Epithelial cell of esophagus (primary cell): ENCODE measurements at places on chromosomes 3 and 15.

DNA sequence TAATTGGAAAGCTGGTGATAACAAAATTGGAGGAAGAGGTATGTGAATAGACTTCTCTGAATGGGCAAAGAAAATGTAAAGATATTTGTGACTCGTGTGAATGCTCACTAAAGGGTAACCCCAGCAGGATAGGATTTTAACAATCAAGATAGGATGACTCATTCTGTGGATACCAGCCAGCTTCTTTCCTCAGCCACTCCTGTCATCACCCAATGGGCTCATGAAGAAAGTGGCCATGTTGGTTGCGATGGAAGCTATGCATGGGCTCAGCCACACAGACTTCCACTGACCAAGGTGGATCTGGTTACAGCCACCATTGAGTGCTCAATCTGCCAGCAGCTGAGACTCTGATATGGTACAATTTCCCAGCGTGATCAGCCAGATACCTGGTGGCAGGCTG lies 40.9 kb downstream of the STRIT1 start:
- DNase-seq: peak; percentile 72

DNA sequence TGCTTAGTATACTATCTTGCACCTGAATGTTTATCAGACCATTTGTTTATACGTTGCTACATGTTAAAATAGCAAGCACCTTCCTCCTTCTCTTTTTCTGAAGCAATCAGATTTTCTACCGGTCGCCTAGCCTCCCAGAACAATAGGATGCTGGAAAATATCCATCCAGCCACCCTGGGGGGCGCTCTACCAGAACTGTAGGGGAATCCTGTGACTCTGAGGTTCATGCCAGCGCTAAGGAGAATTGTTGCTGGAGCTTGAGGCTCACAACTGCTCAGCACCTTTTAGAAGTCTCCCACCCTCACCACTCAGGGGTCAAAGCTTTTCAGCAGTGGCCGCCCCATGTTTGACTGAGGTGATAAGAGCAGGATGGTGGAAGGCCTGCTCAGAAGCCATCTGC lies 27.5 kb downstream of the SQOR start:
- DNase-seq: no peak

DNA sequence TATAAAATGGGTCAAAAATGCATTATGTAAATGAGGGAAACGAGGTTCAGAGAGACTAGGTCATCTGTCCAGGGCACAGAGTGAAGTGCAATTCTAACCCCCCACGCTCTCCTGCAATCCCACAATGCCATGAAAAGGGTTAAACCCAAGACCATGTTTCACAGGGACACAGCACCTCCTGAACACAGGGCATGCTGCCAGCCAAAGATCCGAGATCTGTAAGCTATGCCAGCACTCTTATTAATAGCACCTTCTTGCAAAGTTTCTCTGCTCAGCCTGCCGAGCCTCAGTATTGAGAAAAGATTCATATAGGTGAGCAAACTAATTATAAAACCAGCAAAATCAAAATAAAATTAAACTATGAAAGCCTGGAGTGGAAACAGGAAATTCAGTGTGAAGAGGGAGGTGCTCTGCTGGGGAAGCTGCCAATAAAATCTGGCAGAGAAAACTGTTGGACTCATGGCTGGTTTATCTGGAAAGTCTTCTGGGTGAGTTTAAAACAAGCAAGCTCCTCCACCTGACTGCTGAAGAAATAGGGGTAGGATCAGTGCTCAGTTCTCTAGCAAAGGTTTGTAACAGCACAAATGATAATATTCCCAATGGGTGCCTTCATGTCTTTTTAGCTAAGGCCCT lies 50.3 kb downstream of the LRIG1 start:
- peak; percentile 66 for DNase-seq

DNA sequence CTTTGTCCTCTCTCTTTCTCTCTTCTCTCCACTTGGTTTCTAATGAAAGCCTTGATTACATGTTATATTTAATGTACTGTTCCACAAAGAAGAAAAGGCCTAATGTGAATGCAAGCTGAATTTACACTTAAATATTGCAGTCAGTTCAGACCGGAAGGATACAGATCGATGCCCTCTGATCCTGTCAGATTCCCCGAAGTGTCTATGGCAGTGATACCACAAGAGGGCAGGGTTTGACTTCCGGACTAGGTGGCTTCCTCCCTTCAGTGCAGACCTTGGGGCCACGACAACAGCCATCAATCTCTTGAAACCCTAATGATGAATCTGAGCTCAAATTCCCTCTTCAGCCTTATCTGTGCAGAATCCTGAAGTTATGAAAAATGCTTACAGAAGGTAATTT lies 29.5 kb downstream of the AGTR1 start:
- DNase-seq: peak; percentile 26

DNA sequence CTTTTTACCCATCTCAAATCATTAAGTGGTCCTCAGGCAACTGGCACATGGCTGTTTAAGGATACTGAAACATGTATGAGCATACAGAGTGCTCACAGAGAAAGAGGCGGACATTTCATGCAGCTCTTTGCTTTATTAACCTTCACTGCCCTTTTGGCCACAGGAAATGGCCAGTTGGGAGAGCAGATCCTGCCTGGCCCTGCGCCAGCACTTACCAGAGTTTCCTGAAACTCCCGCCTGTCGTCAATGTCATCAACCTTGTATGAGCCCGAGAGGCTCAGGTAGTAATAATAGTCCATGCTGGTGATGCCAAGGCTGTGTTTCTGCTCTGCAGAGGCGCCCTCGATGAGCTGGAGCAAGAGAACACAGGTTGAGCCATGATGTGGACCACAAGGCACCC lies 17.8 kb downstream of the LDHAL6B start:
- no peak for DNase-seq

GRCh38 chr3:86594838-86595237 lies 396.1 kb downstream of the VGLL3 start:
- no peak for DNase-seq

DNA sequence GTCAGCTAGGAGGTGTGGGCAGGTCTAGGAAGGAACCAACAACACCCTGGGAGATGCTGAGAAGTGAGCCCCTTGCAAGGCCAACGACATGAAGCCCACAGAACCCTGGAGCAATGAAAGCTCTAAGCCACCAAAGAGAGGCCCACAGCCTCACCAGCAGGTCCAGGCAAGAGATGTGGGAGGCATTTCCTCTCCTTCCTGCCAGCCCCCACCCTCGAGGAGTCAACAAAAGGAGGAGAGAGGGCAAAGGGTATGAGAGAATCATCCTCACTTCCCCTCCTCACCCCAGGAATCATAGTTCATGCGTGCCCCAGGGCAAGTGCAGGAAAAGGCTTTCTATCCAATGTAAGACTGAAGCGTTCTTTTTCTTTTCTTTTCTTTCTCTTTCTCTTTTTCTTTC lies 195.8 kb downstream of the SHQ1 start:
- peak; percentile 55 for DNase-seq

DNA sequence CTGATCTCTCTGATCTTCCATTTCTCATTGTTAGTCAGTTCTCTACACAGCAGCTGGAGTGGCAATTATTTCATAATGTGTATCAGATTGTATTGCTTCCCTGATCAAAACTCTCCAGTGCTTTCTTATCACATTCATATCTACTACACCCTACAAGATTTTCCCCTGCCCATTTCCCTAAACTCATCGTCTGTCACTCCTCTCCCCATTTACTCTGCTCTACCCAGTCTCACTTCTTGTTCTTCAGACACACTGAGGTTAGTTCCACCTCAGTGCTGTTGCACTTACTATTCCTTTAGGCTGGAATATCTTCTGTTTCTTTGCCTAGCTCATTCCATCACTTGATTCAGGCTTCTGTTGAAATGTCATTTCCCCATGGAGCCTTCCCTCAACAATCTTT lies 197.1 kb downstream of the SATB1 start:
- DNase-seq: no peak

- DNase-seq: peak; percentile 98
Observed at GRCh38 chr15:89502867-89503595, 6.6 kb upstream of the RHCG start.

DNA sequence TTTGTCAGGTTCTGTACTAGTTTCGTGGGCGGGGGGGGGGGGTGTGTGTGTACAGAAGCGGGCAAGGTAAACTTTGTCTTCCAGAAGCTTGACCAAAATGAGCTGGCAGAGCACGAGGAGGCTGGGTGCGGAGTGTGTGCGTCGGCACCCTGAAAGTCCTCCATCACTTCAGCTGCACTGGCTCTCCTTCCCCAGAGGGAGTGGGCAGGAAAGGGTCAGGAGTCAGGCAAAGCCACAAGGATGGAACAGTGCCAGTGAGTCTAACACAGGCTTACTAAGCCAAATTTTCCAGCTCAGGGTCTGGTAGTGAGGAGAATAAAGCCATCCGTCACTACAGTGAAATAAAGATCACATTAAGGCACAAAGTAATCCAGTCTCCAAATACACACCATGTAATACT lies 11.9 kb upstream of the SH3GL3 start:
- no peak for DNase-seq

DNA sequence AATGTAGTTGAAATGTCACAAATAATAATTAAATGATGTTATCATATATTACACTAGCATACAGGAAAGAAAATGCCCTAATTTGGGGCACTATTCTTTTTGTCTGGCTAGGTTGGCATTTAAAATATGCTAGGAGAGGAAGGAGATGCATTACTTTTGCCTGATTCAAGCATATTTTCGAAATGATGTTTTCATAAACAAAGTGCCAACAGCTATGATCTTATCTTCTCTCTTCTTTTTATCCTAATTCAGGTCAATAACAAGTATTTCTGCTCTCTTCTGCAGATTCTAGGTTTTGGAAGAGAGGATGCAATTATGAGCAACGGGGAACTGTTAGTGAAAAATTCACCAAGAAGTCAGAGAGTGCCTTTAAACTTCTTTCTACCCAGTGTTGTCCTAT lies 55.8 kb upstream of the NR2F2 start:
- peak; percentile 24 for DNase-seq

DNA sequence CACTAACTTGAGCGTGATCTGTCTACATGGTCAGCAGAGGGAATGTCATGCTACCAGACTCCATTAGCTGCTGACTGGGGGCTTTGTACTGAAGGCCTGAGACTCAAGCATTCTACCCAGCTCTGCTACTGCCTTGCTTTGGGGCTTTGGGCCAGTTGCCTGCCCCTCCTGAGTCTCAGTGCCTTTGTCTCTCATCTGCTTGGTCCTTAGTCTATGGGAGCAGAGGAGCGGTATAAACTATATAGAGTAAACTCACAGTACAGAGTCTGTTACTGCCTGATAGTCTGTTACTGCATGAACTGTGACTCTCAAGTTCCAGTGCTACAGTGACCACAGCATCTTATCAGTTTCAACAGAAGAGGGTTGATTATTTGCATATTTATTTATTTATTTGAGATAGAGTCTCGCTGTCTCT lies 38.5 kb upstream of the C15orf39 start:
- no peak for DNase-seq
